ENCODE measurements at places on chromosomes 6 and 20.

DNA sequence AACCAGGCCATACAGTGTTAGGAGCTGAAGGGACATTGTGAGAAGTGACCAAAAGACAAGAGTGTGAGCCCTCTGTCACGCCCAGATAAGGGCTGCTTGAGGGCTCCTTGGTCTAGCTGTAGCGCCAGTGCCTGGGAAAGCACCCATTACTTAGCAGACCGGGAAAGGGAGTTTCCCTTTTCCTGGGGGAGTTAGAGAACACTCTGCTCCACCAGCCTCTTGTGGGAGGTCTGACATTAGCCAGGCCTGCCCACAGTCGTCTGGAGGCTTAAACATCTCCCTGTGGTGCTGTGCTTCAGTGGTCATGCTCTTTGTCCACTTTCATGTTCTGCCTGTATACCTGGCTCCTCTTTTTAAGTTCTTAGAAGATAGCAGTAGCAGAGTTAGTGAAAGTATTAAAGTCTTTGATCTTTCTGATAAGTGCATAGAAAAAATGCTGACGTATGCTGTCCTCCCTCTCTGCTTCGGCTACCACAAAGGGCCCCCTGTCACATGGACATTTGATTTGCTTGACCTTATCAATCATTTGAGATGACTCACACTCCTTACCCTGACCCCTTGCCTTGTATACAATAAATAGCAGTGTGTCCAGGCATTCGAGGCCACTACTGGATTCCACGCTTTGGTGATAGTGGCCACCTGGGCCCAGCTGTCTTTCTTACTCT is 201.5 kb upstream of the ECI2 start:
- no peak for DNase-seq

DNA sequence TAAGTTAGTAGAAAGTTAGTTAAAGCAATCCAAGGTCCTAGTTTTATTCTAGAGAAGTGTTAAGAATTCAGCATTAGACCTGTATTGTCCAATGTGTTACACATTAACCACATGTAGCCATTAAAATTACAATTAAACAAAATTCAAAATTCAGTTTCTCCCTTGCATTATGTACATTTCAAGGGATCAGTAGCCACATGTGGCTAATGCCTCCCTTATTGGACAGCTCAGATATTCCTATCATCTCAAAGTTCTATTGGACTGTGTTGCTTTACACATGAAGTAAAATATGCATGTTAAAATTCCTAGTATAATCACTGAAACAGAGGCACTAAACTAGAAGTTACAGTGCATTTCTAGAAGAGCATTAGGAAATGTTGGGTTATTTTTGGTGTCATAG is 107.2 kb upstream of the SCGN start:
- DNase-seq: no peak

DNA sequence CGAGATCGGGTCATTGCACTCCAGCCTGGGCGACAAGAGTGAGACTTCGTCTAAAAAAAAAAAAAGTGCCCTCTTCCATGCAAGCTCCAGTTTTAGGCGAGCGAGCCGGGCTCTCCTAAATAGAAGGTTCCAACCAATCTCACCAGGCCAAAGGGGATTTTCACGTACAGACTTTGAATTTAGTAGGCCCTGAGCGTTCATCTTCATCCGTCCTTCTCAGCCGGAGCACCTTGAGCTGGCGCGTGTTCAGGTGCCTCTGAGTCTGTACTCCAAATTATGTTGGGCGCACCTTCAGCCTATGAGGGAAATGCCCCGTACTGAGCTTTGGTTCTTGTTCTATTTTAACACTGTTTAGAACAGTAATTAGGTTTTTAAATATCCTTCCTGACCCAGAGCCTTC is 817 bp upstream of the TAP2 start:
- no peak for DNase-seq

- DNase-seq: no peak
These were observed 305.8 kb downstream of the CDH26 start for GRCh38 chr20:60263725-60264709.

DNA sequence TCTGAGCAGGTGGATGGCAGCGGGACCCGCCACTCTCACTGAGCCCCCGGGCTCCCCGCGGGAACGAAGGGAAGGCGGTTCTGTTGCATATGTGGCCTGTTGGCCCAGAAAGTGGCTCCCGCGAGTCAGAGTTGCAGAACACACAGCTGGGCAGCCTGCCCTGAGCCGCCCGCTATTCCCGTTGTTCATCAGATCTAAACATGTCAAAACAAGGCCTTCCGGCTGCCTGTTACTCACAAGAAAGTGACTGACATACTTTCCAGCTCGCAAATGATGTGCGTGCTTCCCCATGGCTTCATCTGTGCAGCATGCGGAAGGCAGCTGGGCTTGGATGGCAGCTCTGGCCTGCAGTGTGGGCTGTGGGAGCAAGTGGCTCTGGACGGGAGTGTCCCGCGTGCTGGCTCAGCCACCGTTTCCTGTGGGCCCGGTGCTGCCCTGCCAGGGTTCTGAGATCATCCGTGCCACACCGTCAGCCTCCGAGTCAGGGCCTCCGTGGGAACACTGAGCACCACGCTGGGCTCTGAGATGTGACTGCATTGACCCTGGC is 227.3 kb downstream of the ERMARD start:
- DNase-seq: no peak

DNA sequence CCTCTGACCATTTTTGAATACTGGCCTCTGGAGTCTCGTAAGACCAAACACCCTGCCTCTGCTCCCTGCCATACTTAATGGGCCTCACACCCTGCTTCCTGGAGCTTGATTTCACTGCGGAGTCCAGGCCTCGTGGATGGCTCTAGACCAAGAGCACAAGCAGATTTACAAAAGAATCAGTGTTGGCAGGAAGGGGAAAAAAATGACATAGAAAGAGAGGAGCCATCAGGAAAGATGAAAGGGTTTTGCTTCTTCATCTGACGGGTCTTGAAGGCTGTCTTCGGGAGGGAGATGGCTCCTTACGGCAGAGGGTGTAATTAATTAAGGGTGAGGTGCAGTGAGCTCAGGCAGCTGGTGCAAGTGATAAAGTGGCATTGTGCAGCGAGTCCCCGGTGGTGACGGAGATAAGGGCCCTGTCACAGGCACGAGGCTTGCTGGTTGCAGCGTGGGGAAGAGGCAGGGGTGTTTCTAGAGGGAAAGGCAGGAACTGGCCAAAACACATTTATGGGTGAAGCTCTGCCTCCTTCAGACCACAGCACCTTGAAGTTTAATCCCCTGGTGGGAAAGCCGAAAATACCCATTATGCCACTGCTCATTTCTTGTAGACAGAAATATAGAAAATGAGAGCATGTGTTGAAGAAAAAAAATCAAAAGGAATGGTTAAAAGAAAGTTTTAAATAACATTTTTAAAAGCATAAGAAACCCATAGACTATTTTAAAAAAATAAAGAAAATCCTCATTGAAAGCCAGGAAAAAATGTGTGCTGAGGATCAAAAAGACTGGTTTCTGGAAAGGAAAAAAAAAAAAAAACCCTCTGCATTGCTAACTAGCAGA is 128.6 kb upstream of the LRFN2 start:
- DNase-seq: no peak

- no peak for DNase-seq
These were observed 46.0 kb downstream of the SERAC1 start for GRCh38 chr6:158122048-158122447.

DNA sequence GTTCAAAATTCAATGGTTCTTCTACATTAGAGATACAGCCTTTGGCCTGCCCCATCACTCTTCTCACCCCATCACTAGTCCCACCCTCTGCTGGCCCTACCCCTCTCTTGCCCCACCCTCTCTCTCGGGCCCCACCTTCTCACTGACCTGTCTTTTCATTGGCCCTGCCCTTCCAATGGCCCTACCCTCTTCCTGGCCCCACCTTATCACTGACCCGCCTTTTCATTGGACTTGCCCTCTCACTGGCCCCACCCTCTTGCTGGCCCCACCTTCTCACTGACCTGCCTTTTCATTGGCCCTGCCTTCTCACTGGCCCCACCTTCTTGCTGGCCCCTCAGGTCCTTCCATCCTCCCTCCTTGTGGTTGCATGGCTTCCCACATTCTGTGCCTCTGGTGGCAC is 107.2 kb upstream of the PLEKHG1 start:
- no peak for DNase-seq

GRCh38 chr20:37308086-37309050 is 18.9 kb downstream of the MANBAL start:
- no peak for DNase-seq

GRCh38 chr6:139572001-139572400 is 197.6 kb upstream of the CITED2 start:
- no peak for DNase-seq

- no peak for DNase-seq
These were observed 48.6 kb downstream of the TOMM6 start for GRCh38 chr6:41836022-41836659.

GRCh38 chr6:159196430-159196975 is 27.3 kb downstream of the FNDC1 start:
- no peak for DNase-seq

GRCh38 chr6:41741625-41742490 is 5.3 kb downstream of the PGC start:
- no peak for DNase-seq

DNA sequence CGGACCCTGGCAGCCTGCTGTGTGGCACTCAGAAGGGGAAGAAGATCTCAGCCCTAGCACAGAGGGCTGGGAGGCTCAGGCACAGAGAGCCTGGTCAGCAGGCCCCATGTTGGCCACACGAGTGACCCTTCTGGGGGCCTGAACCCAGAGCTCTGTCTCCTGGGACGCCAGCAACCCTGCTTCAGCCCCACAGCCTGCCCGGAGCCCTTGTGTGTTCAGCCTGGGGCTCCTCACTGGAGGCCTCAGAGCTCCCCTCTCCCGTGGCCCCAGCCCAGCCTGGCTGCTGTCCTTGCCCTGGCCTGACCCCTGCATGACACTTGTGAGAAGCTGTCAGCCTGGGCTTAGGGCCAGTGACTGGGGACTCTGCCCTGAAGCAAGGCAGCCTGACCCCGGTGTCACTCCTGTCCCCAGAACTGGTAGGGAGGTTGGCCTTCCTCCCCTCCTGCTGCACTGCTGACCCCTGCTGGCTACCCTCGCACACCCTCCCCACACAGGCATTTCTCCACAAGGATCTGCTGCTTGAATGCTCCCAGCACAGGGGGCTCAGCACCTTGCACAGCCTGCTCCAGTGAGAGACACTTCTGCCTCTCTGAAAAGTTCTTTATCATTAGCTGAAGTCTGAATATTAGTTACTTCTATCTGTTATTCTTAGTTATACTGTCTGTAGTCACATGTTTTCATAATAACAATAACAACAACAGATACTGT is 15.4 kb upstream of the IP6K3 start:
- peak; percentile 75 for DNase-seq

- DNase-seq: no peak
These were observed 548.8 kb downstream of the COL12A1 start for GRCh38 chr6:74657011-74657410.

- DNase-seq: peak; percentile 40
These were observed 97.5 kb downstream of the FAM120B start for GRCh38 chr6:170404036-170404435.

- no peak for DNase-seq
These were observed 62.6 kb upstream of the GGTLC1 start for GRCh38 chr20:24051160-24051559.

DNA sequence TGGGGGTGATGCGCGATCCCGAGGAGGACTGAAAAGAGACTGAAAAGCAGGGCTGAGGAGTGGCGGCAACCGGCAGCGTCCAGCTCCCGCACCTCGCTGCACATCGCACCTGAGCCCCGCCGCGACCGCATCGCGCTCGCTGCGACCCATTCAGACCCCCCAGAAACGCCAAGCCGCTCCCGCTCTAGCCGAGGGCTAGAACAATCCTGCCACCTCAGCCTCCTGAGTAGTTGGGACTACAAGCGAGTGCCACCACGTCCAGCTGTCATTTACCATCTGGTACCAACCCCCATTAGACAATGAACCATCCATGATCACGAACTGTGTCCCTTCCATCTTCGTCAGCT is 33.2 kb downstream of the HLA-A start:
- DNase-seq: no peak

- DNase-seq: peak; percentile 32
These were observed 25.5 kb downstream of the C20orf173 start for GRCh38 chr20:35503841-35504561.

GRCh38 chr20:61818746-61819573 is 246.7 kb downstream of the TAF4 start:
- no peak for DNase-seq

- no peak for DNase-seq
These were observed 13.2 kb upstream of the RNF8 start for GRCh38 chr6:37340639-37340943.

DNA sequence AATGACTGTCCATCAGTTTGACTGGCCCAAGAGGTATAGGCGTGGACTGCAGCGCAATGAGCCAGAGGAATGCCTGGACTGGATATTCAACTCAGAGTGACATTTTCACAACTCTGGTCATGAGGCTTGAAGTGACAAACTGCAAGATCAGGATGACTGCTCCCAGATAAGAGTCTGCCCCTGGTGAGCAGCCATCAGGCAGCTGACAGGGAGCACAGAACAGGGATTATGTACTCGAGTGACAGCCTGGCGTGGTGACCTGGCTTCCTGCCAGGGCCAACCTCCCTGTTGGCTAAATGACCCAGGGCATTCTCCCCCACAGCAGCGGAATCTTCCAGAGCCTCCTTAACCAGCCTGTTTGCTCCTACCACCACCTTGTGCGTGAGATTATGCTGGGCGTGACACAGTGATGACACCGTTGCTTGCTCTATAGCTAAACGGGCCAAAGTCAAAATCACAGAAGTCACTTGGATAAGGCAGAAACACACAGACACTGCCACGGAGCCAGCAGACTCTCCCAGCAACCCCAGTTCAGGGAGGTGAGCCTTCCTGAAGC is 209.1 kb upstream of the JARID2 start:
- DNase-seq: peak; percentile 21
